ENCODE measurements at places on chromosomes 16 and 17.

DNA sequence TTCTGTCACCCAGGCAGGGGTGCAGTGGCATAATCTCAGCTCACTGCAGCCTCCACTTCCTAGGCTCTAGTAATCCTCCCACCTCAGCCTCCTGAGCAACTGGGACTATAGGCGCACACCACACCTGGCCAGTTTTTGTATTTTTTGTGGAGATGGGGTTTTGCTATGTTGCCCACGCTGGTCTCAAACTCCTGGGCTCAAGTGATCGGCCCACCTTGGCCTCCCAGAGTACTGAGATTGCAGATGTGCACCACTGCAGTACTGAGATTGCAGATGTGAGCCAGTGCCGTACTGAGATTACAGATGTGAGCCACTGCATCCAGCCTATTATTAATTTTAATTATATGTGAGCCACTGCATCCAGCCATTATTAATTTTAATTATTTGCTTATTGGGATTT lies 13.8 kb downstream of the CRK start:
- no peak for DNase-seq

DNA sequence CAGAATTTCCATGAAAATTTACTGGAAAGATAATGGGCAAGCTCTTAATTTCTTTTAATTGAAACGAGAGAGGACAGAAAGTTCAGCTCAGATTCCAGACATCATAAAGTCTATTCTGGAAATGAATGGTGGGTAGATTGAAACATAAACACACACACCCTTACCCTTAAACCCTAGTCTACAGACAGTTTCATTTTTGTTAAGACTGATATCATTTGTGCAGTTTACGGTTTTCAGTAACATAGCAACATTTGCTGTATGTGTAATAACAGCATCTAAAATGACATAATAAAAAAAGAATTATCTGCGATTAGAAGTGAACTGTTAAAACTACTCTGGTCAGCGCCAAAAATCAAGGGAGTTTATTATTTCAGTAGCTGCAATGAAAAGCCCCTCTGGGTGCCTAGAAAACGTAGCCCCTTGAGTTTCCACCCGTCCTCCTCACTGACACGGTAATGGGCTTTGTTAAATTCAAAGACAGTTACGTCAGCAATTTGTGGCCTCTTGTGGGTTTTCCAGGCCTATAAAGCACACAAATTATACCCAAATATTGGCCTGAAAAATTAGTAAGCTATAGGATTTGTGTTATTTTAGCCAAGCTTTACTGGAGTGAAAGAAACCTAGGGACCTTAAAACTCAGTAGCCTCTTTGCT lies 520.6 kb upstream of the SOX9 start:
- no peak for DNase-seq

DNA sequence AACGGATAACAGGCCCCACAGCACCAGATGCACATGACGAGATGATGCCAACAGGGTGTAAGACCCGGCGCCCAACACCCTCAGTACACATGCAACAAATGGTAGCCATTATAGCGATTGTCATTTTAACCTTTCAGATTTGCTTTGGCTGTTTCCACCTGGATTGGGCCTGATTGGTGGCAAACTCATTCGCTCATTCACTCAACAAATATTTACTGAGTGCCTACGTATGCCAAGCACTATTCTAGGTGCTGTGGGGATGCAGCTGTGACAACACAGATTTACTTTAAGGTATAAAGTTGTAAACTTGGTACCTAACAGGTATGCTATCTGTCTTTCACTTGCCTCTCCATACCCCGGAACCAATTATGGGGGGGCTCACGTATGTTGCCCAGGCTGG lies 66.8 kb downstream of the SRCIN1 start:
- no peak for DNase-seq

DNA sequence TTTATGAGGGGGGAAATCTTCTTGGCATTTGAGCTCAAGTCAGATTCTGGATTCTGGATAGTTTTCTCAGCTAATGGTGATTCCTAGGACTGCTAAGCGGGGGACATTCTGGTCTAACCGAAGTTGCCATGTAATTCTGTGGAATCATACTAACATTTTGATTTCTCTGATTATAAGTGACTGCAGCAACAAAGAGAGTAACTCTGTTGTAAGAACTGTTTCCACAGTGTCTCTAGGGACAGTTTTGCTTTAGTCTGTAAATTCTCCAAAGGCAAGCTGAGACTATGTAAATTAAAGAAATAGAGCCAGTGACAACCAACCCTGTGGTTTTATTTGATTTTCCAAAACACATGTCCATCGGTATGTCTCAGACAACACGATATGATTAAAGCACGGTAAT lies 286.2 kb downstream of the IRX3 start:
- DNase-seq, result no peak

DNA sequence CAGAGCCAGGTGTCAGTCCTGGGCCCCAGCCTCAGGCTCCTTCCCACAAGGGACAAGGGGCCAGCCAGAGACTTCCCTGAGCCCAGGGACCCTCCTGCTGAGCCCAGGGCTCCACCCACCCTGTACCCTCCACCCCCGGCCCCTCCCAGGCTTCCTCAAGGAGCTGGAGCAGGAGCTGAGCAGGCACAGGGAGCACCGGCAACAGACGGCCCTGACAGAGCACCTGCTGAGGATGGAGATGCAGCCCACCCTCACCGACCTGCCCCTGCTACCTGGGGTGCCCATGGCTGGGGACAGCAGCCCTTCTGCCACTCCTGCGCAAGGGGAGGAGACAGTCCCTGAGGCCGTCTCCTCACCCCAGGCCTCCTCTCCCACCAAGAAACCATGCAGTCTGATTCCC lies 4.5 kb downstream of the SCRN2 start:
- DNase-seq, result no peak

DNA sequence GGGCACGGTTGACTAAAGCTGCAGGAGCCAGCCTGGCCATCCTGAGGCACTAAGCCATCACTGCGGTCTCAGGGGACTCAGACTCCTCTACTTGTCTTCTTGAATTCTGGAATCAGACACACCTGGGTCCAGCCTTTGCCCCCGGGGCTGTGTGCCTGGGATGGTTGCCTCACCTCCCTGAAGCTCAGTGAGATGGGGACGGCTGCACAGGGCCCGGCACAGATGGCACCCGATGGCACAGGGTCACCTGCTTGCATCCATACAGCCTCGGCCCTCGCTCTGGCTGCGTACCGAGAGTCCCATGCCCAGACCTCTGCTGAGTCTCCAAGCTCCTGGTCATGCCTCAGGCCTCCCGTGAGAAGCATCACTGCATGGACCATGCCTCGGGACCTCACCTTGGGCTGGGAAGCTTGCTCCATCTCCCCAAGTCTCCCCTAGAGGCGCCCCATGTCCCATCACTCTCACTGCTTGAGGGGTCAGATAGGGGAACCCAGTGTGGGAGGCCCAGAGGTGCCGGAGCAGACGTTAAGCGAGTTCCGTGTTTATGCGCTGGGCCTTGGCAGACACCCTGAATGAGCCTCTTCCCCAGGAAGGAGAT lies 316.3 kb downstream of the SEC14L1 start:
- no peak for DNase-seq

DNA sequence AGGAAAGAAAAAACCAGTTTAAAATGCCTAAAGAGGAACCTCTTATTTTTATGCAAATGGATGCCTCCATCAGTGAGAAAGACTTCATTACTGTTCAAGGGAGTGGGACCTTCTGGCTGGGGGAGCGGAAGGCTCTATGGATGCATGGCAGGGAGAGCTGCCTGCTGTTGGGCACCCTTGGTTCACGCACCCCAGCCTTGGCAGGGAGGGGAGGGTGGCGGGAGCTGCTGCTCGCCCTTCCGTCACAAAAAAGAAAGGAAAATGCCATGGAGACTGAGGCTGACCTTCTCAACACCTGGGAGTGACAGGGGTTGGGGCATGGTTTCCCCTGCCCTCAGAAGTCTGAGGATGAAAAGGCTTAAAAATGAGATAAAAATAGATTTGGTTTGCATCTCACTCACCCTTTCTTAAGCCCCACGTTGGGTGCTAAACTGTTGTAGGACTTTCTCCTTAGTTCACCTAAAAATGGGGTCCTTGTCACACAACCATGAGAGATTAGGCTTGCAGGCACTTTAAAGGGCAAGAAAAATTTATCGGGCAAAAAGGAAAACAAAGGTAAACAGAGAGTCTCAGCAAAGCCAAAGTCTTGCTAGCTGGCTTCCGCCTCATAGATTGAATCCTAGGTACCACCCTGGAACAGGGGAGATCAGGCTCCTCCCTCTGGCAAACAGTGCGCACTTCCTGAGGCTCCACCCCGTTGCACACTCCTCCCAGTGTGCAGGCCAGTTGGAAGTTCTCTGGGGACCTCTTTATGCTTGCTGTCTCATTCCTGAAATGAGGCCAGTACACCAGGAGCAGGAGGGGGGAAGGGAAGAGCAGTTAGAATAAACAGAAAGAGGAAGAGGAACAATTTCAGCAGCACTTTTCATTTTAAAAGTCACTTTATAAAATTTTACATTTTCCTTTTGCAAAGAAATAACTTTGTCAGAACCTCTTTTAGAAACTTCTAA lies 31.6 kb downstream of the PHKB start:
- peak; percentile 26 for DNase-seq

- no peak for DNase-seq
Measured at GRCh38 chr17:58947824-58948223, 158.9 kb downstream of the TRIM37 start.

GRCh38 chr16:78462288-78463208 lies 363.1 kb downstream of the WWOX start:
- DNase-seq, result no peak

DNA sequence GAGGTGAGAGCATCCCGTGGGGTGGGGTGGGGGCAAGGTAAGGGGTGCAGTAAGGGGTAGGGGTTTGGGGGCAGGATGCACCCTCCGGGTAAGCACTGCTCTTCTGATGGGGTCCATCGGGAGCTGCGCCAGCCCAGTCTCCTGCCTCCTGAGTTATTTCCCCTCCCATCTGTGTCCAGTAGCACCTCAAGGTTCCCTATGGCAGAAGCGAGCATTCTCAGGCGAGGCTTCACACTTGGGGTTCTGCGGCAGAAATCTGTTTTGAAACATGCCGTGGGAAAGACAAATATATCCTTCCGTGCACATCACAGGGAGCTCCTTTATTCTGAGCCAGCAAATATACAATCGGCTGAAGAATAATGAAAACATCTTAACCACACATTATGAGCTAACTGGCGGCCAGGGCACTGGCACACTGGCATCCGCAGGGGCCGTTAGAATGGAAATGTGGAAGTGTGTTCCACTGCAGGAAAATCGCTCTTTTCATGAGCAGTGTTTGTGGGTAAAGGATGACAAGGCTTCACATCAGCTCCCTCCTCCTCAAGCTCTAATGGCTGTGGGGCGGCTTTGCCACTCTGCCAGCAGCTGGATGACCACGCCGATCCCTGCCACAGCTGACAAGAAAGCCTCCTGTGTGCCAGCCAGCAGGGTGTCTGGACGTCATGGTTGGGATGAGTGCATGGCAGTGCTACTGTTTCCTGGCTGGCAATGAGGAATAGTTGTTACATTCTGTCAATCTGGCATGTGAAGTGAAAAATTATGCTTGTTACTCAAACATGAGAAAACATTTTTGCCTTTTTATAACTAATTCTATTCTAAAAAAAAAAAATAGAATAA lies 20.0 kb downstream of the MTHFSD start:
- DNase-seq, result no peak

DNA sequence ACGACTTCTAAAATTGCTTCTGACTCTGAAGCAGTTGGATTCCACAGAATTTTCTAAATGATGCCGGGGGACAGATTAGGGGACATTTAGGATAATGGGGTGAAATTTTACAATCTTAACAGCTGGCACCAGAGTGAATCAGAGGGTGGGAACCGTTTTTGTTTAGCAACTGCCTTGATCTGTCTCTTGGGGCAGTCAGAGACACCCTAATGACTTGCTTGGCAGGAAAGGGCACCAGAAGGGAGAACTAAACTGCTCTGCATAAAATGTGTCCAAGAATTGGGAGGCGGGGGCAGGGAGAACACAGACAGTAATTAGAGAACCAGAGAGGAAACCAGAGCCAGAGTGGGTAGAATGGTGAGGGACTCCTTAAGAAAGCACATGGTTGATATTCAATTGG lies 6.1 kb upstream of the ABCC12 start:
- DNase-seq, result no peak

DNA sequence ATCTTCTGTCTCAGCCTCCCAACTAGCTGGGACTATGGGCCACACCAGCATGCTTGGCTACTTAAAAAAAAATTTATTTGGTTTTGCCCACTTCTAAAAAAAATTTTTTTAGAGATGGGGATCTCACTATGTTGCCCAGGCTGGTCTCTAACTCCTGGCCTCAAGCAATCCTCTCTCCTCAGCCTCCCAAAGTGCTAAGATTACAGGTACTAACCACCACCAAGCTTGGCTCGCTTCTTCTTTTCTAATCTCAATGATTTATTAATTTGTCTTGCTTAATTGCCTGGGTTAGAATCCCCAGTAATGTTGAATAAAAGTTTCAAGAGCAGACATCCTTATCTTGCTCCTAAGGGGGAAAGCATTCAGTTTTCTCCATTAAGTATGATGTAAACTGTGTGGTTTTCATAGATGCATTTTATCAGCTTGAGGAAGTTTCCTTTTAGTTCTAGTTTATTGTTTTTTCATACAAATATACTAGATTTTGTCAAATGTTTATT lies 65.8 kb upstream of the NACA2 start:
- DNase-seq, result no peak

- no peak for DNase-seq
Measured at GRCh38 chr17:13413001-13413400, 188.7 kb downstream of the HS3ST3A1 start.

- DNase-seq, result no peak
Measured at GRCh38 chr16:66475232-66475631, 48.1 kb downstream of the BEAN1 start.

DNA sequence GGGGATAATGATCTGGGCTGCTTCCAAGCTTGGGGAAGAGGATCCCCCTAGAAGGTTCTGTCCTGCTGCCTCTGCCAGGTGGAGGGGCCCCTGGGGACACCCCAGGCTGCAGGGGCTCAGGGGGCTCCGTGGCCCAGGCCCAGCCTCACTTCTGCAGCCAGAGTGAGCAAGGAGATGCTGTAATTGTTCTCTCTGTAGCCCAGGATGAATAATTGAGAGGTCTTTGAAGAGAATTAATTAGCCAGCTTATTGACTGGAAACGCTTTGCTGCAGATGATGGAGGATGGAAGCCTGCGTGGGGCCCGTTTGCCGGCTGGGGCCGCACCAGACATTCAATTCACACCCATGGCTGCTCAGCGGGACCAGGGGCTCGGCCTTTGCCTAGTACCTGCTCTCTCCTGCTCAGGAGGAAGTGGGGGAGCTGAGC lies 38.5 kb downstream of the TMEM235 start:
- no peak for DNase-seq

GRCh38 chr17:45172541-45173286 lies 11.0 kb downstream of the HEXIM2 start:
- DNase-seq, result no peak

DNA sequence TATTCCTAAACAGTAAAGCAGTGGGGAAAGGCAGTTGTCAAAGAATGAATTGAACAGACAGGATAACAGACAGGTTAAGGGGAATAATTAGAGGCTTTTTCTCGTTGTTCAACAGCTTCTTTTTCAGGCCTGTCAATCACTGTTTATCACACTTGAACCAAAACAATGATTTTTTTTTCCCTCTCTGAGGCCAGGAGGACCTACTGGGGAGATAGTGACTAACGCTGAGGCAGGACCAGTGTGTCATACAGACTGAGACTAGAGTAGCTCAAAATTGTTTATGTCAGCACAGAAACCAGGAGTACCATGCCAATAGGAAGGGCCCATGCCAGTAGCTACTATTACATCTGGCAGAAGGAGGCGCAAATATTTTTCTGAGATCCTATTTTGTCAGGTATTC lies 41.3 kb upstream of the NLK start:
- peak; percentile 11 for DNase-seq

Data from erythroblast (primary cell).